ENCODE measurements at places on chromosomes 2 and 18.

DNA sequence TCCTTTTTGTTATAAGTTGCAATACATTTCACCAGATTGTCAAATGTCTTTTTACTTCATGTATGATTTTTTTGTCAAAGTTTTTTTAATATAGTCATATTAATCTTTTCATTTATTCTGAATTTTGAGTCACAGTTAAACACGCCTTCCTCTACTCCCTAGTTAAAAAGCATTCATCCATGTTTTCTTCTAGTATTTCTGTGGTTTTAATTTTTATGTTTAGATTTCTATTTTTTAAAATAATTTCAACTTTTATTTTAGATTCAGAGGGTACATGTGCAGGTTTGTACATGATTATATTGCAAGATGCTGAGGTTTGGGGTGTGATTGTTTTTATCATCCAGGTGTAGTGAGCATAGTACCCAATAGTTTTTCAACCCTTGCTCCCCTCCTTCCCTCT is 146.7 kb upstream of the MYO3B start:
- no peak for DNase-seq

- no peak for DNase-seq
These were observed 91.6 kb downstream of the DNER start for GRCh38 chr2:229622495-229623355.

GRCh38 chr2:38522754-38523349 is 79.9 kb downstream of the HNRNPLL start:
- no peak for DNase-seq

DNA sequence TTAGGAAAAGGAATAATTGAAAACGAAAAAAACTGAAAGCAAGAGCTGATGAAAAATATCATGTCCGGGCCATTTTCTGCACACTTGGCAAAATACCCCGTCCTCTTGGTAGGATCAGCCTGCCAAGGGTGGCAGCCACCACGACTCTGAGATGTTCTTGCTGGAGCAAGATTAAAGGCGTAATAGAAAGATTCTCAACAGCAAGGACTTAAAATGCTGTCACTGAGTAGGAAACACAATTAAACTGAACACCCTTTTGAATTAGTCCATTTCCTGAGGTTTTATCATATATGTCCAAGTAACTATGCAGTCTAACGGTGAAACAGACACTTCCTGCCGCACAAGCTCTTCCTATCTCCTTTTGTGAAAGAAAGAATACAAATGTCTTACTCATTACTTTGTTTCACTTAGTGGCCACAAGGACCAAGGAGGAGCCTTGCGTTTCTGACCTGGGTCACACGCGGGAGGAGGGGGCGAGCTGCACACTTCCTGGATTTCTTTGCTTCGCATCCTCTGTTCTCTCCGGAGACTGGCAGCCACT is 222.7 kb downstream of the PIEZO2 start:
- no peak for DNase-seq

DNA sequence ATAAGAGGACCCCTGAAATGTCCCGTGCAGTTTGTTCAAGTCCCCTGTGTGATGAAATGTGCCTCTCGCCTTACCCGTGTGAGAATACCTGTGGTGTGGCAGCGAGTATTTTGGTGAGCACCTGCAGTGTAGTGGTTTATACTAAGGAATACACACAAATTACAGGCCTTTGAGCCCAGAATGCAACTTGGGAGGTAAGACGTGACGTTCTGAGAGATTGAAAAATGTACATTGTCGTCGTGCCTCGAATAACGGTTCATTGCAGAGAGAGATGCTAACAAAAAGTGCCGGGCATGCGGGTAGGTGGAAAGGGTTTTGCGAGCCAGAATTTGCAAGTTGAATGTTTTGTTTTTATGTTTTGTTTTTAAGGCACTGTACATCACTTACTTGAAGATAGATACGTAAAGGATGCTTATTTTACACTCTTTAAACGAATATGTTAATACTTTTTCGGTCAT is 867 bp downstream of the RBBP8 start:
- no peak for DNase-seq

DNA sequence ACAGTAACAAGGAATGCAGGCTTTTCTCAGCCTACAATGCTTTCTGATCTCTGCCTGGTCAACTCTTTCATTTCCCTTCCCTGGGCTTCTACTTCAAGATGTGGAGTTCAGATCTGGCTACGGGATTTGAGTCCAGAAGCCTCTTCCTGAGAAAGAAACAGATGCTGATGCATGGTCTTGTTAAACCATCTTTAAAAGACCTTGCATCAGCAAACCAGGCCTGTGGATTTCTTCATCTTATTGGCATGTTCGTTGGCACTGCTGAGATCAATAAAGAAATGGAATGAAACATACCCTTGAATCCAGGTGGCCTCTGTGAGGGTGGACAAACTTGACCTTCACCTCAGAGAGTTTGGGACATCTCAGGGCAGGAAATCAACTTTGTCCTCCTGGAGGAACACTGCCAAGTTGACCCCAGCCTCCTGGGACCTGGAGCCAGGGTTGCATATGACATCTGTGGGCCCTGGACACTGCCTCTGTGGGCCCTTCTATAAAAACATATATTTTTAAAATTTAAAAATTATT is 21.4 kb downstream of the IGFBP2 start:
- no peak for DNase-seq

DNA sequence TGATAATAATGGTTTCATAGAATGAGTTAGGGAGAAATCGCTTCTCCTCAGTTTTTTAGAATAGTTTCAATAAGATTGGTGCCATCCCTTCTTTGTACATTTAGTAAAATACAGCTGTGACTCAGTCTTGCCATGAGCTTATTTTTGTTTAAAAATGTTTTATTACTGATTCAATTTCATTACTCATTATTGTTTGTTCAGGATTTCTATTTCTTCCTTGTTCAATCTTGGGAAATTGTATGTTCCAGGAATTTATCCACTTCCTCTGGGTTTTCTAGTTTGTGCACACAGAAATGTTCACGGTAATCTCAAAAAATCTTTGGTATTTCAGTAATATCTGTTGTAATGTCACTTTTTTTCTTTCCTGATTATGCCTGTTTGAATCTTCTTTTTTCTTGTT is 371.5 kb upstream of the SETBP1 start:
- no peak for DNase-seq

GRCh38 chr2:119940856-119941255 is 72.0 kb upstream of the EPB41L5 start:
- no peak for DNase-seq

DNA sequence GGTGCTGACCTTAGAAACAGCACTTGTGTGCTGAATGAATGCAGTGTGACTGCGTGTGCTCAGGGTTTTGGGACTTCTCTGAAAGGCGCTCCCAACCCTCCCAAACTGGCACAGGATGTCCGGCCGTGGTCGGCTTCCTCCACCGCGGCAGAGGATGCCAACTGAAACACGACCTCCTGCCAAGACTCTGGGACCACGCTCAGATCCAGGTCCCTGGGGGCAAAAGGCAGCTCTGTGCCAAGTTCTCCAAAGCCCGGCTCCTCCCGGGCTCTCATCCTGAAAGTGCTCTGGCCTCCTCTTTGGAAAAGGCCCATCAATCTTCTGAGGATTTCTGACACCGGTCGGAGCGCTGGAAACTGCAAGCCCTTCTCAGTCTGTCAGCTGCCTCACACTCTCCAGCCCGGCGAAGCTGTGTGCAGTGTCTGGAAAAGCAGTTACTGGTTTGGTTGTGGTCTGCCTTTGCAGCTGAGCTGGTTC is 32.3 kb upstream of the ZBTB7C start:
- DNase-seq, result no peak

- no peak for DNase-seq
These were observed 3.1 kb upstream of the SNED1 start for GRCh38 chr2:240995041-240996021.

- DNase-seq, result peak; percentile 64
These were observed 47.4 kb downstream of the LRRFIP1 start for GRCh38 chr2:237674731-237675276.

GRCh38 chr2:119224391-119225104 is 914 bp downstream of the STEAP3 start:
- no peak for DNase-seq

DNA sequence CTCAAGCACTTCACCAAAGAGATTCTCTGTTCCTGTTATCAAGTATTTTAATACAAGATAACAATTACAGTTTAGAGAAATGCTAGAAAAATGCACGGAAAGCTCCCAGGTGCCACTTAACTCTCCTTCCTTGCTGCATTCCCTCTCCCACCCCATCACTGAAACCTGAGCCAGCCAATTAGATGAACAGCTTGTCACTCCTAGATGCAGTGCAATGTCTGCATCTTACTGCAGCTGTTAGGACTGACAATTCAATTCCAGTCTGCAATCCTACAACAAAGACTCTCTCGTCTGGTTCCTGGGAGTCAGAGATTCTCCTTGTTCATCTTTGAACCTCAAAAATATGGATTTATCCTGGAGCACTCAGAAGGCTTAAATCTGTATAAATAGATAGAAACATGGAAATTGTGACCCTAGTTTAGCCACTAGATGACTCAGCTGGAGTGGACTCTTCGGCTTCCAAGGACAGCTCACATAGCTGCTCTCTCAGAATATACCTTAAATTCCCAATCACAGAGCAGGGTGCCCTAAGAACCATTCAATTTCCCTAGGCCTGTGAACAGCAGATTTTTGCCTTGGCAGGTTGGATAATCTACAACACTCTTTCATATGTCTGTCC is 311.1 kb downstream of the NRXN1 start:
- DNase-seq, result no peak

GRCh38 chr18:76306685-76307292 is 188.3 kb downstream of the ZNF516 start:
- no peak for DNase-seq

DNA sequence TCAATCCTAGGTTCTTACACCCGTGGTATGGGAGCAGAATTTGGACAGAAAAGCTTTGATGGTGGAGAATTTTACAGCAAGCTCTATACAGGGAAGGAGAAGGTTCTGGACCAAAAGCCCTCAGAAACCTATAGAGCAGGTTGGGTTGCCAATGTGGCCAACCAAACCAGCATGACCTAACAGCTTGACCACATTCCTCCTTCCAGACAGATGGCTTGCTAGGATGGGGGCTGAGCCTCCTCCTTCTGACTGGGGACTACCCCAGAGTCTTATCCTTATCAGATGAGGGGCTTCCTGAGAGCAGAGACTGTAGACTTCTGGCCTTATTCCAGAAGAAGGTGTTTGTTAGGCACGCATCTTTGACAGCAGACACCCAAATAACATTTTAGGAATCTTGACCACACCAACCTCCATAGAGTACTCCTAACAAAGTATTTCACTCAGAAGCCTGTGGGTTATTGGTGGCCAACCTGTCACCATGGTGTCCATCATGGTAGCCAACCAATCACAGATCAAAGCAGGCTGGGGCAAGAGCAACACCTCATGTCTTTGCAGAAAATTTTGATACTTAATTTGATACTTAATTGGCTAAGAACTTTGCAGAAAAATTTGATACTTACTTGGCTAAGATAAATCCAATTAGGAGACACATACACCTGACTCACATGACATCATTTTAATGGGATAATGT is 34.8 kb upstream of the EPAS1 start:
- no peak for DNase-seq

GRCh38 chr2:167914969-167915368 is 332.4 kb downstream of the STK39 start:
- no peak for DNase-seq

DNA sequence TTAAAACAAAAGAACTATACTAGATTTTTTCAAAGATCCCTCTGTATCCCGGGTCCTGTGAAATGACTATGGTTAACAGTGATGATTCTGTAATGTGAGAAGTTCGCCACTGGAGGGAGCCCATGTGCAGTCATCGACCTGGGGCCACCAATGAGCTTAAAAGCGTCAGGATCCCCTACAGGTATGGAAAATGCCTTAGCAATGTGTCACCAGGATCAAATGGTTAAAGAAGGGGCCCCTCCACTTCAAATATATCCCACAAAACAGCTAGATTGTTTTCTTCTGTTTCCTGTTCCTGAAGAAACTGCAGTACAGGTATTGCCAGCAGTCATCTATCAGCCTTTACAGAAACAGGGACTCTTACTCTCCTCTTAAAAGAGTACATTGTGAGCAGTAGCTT is 15.3 kb downstream of the CHRNA1 start:
- peak; percentile 85 for DNase-seq

- no peak for DNase-seq
These were observed 12.4 kb upstream of the SPATA3 start for GRCh38 chr2:230983566-230983965.

DNA sequence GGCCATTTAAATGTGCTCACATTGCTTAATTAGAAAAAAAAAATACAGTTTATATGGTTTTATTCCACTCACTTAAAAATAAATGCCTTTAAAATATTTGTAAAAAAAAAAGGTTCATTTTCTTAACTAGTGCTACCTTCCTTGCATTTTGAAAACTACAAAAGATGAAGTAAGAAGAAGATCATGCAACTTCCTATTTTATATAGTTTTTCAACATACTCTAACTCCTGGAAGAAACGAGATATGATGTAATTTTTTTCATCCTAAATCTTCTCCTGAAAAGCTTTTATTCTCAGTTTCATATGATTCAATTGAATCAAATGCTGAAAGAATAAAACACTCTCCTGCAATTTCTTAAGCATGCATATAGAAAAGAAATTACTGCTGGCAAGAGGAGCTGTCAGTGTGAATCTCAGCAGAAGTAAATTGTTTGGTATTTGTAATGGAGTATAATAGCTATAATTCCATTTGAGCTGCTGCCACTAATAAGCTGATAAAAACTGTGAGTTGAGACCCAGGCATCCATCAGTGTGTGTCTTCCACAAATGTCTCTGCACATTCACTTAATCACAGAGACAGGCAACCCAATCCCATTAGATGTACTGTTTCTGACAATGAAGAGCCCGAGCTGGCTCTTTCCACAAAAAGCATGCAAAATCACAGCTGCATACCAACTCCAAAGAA is 3.7 kb downstream of the FTCDNL1 start:
- no peak for DNase-seq

DNA sequence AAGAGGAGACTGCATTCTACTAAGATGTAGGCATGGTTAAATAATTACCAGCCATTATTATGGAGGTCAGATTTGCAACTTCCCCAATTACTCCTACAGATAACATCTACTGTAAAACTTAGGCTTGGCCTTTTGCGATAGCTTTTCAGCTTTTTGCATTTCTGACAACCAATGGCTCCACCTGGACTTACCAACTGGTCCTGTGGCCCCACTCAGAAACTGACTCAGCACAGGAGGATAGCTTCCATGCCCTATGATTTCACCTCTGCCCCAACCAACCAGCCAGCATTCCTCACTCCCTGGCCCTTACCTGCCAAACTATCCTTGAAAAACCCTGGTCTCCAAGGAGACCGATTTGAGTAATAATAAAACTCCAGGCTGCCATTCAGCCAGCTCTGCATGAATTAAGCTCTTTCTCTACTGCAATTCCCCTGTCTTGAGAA is 28.2 kb downstream of the TUBB6 start:
- DNase-seq, result peak; percentile 74

DNA sequence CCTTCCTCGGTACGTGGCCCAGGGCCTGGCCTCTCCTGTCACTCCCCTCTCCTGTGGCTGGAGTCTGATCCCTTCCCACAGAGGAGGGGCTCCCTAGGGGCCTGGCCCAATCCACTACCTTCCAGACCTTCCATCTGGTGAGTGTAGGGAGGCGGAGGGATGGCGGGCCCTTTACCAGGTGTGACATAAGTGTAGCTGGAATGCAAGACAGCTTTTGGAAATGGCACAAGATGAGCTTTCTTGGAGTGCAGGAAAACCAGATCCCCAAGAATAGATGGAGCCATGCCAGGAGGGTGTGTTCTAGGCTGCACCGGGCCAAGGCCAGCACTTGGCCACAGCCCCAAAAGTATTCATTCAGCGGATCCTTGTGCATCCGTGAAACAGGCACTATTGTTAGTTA is 30.1 kb downstream of the IGFBP5 start:
- no peak for DNase-seq

- DNase-seq, result no peak
These were observed 109.4 kb downstream of the CALCRL start for GRCh38 chr2:187338679-187339121.

- no peak for DNase-seq
These were observed 469.0 kb downstream of the EPHA4 start for GRCh38 chr2:221102896-221103688.
